Activated CD4-positive, alpha-beta T cell treated with anti-CD3 and anti-CD28 coated beads, Interleukin-2, amount 50 U/mL, for 48 hours (primary cell): ENCODE measurements at places on chromosomes 5 and 9.

GRCh38 chr5:35024911-35025510 lies 22.7 kb downstream of the AGXT2 start:
- no peak for DNase-seq

- DNase-seq = no peak
Observed at GRCh38 chr9:134365791-134366222, 39.6 kb downstream of the RXRA start.

GRCh38 chr5:115262011-115262320 lies 711 bp downstream of the PGGT1B start:
- no peak for DNase-seq

DNA sequence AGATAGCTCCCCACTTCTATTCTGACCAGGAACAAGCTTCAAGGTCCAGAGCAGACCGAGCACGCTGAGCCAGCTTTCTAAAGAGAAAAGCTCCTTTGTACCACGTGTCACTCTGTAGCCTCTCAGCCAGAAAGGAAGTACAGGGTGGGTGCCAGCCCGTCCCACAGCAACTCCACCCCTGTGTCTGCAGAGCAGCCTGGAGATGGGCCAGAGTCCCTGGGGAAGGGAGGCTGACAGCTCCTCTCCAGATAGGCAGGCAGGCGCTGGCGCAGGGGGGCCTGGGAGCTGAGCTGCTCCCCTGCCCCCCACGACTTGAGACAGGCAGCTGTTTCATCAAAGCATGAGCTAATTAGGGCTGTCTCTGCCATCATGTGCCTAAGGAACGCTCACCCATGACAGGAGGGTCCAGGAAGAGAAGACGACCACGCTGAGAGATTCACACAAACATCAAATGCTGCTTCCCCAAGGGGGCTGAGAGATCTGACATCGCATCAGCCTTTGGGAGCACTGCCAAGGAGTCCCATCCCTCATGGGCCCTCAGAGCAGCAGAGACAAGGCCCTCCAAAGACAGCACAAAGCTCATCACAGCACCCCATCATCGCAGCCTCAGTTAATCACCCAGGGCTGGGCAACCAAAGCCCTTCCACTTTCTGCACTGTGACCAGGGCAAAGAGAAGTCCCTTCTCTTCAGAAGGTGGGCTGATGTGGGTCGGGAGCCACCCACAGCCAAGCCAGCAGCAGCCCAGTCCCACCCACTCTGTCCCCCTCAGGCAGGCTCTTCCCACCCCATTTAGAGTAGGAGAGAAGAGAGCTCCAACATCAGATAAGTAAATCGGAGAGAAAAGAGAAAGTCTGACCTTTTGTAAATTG lies 78.5 kb upstream of the LRRTM2 start:
- no peak for DNase-seq

DNA sequence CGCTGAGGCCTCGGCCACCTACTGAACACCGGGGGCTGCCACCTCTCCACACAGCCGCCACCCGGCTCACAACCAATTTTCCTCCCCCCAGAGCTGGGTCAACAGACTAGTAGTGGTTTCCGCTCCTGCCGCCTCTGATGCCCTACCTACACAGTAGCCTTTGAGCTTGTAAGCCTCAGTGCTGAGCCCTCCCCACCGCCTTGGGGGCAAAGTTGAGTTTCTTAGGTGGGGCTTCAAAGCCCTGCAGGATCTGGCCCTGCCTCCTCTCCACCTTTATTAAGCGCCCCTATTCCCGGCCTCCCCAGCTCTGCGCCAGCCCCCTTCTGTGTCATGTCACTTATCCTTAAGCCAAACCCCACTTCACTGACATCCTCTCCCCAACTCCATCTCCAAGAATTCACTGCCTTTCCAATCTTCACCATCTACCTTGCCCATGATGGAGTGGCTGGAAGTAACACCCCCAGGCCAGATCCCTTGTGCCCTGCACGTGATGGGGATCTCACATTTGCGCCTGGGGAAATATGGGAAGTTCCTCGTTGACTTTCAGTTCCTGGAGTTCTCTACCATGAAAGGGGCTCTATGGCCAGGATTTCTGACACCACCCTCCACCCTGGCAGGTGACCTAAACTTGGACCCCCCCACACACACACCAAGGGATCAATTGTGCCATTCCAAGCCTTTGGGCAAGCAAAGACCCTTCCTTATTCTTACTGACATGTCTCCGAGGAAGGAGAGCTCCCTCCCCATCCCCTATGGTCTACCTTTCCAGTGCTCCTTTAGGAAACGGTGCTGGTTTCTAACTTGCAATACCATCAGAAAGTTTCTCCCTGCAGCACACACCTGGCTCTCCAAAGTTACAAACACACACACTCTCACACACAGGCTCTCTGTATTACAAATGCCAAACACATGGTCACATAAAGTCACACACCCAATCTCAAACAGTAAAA lies 2.7 kb upstream of the CNTFR start:
- no peak for DNase-seq

GRCh38 chr5:91464886-91465646 lies 81.9 kb upstream of the ARRDC3 start:
- DNase-seq = no peak

- no peak for DNase-seq
Observed at GRCh38 chr5:66704790-66705425, 108.7 kb downstream of the MAST4 start.

DNA sequence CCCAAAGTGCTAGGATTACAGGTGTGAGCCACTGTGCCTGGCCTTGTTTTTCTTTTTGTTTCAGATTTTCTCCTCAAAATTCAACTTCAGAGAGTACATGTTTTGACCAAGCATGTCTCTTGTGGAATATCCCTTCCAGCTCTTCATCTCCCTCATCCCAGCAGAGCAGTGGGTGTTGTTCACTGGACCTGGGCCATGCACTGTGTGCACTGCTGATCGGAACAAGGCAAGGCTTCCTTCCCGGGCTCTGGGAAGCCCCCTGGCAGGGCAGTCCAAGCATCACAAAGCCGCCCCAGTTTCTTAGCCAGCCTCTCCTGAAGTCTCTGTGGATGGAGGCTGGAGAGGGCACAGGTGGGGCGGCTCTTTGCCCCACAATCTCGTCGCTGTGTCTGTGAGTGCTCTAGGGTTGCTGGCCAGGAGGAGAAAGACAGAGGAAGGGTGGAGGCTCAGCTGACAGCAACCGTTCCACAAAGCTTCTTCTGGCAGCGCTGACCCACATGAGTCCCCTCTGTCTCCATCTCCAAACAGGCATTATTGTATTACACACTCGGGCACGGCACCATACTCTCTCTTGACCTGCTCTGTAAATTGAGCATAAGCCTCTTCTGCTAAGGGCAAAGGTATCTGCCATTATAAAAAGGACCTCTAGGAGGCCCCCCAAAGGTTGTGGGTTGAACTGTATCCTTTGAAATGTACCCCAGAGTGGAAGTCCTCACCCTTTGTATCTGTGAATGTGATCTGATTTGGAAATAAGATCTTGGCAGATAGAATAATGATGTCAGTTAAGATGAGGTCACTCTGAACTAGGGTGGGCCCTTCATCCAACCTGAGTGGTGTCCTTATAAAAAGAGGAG lies 89.6 kb downstream of the TARS1 start:
- no peak for DNase-seq

- no peak for DNase-seq
Observed at GRCh38 chr5:124889850-124890249, 143.4 kb upstream of the ZNF608 start.

- DNase-seq = no peak
Observed at GRCh38 chr5:167064198-167064776, 1227.2 kb upstream of the WWC1 start.

DNA sequence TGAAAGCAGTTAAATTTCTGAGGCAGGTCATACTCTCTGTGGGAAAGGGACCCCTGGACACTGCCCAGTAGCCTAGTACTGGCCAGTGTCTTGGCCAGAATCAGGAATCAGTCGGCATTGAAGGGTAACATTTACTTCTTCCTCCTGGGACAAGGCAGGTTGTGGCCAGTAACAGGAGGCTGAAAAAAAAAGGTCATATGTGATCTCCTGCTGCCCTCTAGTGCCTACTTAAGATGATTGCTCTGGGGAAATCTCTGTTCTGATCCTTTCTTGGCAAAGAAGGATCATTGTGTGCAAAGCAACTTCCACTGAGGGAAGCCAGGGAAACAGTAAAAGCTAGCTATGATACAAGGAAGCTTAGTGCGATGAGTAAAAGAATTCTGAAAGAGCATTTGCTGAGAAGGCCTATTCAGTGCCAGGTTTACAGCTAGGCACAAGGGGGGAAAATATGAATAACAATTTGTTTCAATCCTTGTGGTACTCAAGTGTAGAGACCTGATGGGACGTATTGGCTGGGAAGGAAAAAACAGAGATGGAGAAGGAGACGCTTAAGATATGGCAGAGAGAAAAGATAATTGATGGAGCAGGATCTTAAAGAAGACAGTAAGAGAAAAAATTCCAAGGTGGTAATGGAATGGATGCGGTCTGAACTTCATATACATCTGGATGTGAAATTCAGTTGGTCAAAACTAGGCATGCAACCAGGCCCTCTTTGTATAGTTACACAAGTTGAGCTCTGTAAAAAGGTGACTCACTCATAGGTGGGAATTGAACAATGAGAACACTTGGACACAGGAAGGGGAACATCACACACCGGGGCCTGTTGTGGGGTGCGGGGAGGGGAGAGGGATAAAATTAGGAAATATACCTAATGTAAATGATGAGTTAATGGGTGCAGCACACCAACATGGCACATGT lies 25.8 kb upstream of the TRIM32 start:
- no peak for DNase-seq
